ENCODE measurements at places on chromosomes 7 and 10.

GRCh38 chr10:94232711-94233383 is 129.9 kb downstream of the NOC3L start:
- DNase-seq = no peak

DNA sequence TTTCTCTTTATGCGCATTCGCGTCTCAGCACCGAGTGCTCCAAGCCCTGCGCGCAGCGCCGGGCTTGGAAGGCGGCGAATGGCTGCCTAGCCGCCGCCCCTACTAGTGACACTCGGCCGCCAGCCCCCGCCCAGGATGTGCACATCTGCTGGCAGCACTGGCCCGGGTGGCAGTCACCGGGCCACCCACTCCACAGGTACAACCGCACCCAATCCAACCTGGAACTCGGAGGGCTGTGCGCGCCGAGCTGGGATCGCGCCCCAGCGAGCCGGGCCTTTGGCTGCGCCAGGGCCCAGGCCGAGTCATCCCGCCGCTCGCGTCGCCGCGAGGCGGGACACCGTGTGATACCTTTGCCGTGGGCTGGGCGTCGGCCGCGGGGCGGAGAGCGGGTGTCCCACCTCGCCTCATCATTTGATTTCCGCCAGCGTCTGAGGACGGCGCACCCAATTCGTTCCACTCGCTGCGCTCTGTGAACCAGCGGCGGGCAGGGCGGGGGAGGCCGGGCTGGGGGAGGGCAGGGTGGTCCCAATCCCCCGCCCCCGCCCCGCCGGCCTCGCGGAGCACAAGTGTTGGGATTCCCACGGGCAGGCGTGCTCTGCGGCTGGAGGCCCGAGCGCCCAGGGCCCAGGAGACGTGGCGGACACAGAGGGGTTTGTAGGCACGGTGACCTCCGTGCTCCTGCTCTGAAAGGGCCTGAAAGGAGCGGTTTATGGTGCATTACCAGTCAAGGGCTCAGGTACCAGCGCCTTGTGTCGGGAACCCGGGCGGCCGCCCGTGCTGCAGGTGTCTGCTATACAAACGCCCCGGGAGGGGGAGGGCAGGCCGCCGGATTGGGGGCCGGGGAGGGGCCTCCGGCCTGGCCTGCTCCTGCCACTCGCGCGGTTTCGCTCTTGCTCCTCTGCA is 17.8 kb upstream of the PTF1A start:
- DNase-seq = no peak

- DNase-seq = peak; percentile 20
Observed at GRCh38 chr7:1666317-1666822, 3.7 kb upstream of the ELFN1 start.

DNA sequence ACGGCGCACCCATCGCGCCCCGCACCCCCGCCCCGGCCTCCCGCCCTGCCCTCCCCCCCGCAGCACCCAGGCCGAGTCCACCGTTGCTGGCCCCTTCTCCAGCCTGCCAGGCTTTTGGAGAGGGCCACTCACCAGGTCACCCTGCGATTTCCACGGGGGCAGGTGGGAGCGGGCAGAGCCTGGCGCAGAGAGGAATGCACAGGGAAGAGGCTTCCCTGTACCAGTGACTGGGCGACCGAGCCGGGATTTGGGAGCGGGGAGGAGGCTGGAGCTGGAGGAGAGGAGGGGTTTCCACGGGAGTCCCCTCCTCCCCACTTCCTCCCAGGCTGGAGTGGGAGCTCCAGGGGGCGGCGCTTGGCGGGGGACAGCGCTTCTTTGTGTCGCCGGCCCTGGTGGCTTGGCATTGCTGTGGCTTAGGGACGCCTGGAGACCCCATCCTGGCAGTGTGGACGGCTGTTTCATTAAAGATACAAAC is 19.3 kb downstream of the TCAF1 start:
- DNase-seq = peak; percentile 65

DNA sequence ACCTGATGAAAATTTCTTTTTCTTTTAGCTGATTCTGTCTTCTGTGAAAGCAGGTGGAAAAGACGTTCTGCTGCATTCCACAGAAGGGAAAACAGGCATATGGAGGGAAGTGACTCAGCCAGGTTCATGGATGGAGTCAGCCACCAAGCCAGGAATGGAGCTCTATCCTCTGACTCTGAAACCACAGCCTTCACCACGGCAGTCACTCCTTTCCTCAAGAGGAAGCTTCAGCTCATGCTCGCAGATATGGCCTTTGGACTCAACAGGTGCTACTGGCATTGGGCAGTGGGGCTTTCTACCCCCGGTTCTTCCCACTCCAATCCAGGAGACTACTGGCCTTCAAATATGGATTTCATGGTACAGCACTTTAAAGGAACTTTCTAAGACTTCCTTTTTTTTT is 11.5 kb upstream of the PLAU start:
- peak; percentile 86 for DNase-seq

- DNase-seq = no peak
Observed at GRCh38 chr10:125130260-125130659, 30.1 kb downstream of the CTBP2 start.

GRCh38 chr10:71899665-71900412 is 48.8 kb upstream of the PSAP start:
- DNase-seq = no peak

GRCh38 chr7:159154243-159154642 is 9.6 kb upstream of the VIPR2 start:
- no peak for DNase-seq

DNA sequence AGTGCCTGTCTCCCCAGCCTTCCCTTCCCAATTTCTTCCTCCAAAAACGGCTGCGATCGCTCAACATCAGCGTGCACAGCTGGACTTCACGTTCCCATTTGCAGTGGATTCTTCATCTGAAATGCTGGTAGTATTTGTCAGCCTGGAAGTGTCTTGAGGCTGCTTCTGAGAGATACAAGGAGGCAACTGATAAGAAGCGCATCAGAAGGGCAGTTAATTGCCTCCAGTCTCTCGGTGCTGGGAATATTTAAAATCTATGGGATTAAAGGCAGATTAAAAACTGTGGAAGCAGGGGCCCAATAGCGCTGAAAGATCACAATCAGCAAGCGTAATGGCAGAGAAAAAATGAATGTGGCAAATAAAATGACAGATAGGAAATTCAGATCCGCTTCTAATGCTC is 450.0 kb downstream of the GATA3 start:
- DNase-seq = no peak

- peak; percentile 34 for DNase-seq
Observed at GRCh38 chr10:21517134-21518031, 8.1 kb downstream of the SKIDA1 start.

GRCh38 chr10:1611936-1612550 is 125.3 kb downstream of the ADARB2 start:
- no peak for DNase-seq

GRCh38 chr7:121322460-121322859 is 6.3 kb upstream of the WNT16 start:
- DNase-seq = no peak

Data from Calu3 (cell line).